ENCODE measurements at places on chromosomes 11 and 22.

GRCh38 chr11:105110688-105111030 is 28.9 kb downstream of the CARD18 start:
- DNase-seq: no peak

- DNase-seq: no peak
These were observed 12.3 kb downstream of the PKNOX2 start for GRCh38 chr11:125176866-125177265.

DNA sequence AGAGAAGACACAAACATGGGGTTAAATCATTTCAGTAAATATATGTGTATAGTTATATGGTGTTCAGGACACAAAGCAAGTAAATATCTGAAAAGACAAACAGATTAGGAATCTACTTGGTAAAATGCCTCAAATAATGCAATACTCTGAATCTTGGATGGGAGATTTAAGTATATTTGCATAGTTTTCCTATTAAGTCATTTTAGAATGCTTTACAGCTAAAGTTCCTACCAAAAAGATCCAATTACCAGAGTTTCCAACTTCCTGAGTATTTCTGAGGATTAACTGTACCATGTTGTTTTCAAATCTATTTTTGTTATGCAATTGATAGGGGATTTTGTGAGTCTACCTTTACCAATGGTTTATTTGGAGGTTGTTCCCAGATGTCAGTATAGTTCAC is 424.4 kb upstream of the CCDC179 start:
- DNase-seq: no peak

- DNase-seq: no peak
These were observed 17.0 kb downstream of the DIXDC1 start for GRCh38 chr11:111954154-111954553.

GRCh38 chr22:49975543-49976389 is 15.2 kb downstream of the PIM3 start:
- DNase-seq: no peak

DNA sequence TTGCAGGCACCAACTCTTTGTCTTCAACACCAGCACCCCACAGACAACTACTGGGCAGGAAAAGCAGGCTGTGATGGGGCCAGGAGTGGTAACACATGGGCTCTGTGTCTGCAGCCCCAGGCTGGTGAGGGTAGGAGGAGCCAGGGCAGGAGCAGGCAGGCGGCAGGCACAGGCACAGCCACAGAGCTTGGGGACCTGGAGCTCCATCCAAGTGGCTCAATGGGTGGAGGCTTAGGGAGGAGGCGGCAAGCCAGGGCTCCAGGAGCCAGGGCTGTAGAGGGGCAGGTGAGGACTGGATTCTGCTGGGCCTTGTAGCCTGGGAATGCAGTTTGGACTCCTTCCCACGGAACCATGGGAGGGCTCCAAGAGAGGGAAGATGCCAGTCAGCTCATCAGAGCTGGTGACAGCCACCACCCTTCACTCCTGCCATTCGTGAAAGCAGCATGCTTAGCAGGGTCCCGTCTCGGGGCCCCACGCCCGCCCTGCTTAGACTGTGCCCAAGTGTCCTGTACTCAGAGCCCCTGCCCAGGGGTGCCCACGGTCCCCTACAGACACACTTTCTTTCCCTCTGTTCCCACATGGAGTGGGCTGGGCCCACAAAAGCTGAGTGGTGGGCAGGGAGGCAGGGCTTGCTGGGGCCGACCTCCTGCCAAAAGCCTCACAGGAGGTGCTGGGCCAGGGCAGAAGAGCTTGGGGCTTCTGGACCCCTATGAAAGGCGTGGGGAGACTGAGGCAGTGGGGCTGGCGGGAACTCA is 12.4 kb downstream of the TTC38 start:
- DNase-seq: no peak

GRCh38 chr22:45438336-45438735 is 24.8 kb downstream of the RIBC2 start:
- no peak for DNase-seq

DNA sequence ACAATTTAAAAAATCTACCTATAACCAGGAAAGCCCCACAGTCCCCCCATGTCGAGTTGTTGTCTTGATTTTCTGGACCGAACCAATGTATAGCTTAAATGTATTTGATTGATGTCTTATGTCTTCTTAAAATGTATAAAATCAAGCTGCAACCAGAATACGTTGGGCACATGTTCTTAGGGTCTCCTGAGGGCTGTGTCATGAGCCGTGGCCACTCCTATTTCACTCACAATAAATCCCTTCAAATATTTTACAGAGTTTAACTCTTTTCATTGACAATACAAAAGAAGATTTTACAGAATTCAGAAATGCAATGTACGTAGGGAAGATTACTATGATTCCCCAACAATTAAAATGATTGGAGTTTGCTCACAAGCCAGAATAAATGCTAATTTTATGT is 428.7 kb upstream of the RAG2 start:
- DNase-seq: no peak

DNA sequence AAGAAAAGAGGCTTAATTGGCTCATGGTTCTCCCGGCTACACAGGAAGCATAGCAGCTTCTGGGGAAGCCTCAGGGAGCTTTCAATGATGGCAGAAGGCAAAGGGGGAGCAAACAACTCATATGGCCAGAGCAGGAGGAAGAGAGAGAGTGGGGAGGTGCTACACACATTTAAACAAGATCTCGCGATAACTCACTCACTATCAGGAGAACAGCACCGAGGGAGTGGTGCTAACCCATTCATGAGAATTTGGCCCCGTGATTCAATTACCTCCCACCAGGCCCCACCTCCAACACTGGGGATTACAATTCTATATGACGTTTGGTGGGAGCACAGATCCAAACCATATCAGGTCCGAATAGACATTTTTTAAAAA is 41.7 kb upstream of the APLNR start:
- DNase-seq: no peak

- DNase-seq: no peak
These were observed 78.5 kb downstream of the CACNG2 start for GRCh38 chr22:36625102-36625501.

- no peak for DNase-seq
These were observed 32.0 kb downstream of the PDE2A start for GRCh38 chr11:72642043-72642883.

DNA sequence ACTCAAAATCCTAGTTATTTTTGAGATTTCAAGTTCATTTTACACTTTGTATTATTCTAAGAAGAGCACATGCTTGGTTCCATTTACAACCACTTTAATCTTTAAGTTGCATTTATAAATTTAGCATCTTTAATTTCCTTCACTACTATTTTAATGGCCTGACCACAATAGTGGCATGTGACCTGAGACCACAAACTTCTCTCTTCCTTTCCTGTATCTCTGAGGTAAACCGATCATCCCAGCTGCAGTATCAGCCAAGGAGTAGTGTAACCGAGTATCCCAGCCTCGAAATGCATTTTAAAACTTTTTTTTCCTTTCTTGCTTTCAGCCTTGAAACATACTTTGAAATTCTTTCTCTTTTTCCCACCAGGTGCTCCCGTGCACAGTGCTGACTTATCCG is 28.7 kb upstream of the CBX6 start:
- no peak for DNase-seq

DNA sequence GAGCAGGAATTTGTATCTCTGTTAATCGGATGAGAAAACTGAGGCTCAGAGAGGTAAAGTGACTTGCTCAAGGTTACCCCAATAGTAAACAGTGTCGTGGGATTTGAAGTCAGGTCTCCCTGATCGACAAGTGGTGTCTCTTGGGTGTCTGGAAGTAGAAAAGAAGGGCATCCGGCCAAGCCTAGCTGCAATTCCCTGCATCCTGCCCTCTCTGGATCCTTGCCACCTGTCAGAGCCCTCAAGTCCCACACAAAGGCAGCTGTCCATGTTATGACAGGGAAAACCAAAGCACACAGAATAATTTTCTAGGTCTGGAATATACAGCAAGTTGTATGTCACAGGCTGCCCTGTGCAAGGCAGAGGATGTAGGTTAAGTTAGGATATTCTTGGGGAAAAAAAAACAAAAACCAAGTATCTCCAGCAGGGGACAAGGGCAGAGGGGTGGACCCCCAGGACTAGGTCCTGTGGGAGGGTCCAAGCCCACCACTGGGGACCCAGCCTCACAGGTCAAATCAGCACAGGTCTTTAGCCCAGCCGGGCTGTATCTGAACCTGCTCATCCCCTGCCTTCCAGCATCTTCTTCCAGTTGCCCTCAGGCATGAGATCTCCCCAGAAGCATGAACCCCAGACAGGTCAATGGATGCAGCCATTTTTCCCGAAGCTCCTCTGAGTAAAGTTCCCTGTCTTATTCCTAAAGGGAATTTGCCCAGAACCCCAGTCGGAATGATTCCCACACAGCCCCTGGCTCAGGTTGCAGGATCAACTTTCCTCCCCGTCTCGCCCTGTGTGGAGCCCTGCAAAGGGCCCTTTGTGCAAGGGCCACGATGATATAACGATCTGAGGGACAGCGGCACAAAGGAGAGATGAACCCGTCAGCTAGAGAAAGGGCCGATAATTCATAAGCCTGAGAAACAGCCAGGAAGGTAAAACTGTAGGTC is 15.0 kb downstream of the USH1C start:
- no peak for DNase-seq

- DNase-seq: no peak
These were observed 81.9 kb upstream of the RASSF10 start for GRCh38 chr11:12927221-12927620.

- no peak for DNase-seq
These were observed 10.0 kb upstream of the TMA7B start for GRCh38 chr22:39949964-39950737.

DNA sequence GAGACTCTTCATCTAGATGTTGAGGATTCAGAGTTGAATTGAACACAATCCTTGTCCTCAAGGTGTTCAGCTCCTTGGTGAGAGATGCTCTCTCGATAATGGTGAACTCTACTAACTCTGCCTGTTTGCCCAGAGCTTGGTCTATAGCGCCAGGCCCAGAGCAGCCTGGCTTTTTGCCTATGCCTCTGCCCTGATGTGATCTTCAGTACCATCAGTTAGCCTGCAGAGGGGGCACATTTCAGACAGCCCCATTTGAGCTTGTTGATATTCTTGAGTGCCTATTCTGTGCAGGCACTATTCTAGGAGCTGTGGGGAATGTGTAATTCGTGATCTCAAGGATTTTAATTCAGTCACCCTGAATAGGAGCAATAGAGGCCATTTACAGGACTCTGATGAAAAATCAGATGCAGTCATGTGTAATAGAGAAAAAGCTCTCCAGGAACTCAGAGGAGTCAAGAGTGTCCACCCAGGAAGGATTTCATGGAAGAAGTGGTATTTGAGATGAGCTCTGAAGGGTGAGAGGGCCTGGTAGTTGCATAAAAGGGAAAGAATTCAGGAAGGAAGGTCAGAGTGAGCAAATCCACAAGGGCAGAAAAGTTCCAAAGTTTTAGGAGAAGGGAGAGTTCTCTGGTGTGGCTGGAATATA is 19.3 kb downstream of the GTPBP1 start:
- no peak for DNase-seq

DNA sequence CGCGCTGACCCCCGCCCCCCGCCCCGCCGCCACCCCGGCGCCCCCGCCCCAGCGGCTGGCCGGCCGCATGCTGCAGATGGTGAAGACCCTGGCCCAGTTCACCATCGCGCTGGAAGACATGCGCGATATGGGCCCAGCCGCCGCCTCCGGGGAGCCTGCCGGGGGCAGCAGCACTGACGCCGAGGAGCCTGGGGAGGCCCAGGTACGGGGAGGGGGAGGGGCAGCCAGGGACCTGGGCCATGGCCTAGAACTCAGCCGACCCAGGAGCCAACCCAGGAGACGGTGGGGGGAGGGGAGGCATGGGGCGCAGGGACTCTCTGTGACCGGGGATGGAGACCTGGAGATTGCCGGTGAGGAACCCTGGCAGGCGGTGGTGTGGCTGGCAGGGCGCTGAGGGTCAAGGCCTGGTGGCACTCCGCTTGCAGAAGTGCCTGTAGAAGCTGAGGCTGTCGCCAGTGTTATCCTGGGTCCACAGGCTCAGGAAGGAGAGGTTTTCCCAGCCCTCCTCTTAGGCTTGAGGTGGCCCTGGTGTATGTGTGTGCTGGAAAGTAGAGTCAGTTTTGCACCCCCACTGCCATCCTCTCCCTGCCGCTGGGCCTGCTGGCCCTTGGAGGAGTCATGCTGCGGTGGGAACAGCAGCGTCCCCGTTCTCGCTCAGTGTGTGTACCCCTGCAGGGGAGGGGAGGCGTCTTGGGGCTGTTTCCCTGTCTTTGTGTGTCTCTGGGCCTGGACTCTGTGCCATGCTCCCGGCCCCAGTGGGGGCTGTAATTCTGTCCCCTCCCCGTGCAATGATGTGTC is 32.9 kb upstream of the RELT start:
- DNase-seq: no peak

DNA sequence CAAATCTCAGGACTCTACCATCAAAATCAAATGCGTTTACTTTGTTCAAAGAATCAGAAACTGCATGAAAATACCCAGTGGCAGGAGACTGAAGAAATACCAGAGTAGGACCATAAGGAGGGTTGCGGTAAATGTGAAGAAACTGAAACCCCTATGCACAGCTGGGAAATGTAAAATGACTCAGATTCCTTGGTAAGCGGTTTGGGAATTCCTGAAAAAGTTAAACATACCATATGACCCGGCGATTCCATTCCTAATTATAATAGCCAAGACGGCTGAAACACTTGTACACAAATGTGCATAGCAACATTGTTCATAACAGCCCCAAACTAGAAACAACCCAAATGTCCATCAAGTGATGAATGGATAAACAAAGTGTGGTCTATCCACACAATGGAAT is 114.1 kb upstream of the GRAMD1B start:
- DNase-seq: no peak

- no peak for DNase-seq
These were observed 139.6 kb upstream of the LMO1 start for GRCh38 chr11:8403310-8403709.

DNA sequence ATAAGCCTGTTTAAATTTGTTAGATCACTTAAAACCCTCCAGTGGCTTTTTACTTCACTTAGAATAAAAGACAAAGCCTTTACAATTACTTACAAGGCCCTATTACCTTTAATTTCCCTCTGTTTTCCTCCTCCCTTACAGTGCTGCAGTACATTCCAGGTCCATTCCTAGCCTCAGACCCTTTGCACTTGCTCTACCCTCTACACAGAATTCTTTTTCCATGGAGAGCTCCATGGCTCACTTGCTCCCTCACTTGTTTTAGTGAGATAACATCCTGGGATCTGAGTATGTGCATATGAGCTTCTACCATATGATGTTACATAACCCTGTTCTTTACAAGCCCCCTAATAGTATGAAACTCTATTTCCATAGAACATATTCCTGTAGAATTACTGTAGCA is 24.4 kb downstream of the ZNF214 start:
- no peak for DNase-seq

DNA sequence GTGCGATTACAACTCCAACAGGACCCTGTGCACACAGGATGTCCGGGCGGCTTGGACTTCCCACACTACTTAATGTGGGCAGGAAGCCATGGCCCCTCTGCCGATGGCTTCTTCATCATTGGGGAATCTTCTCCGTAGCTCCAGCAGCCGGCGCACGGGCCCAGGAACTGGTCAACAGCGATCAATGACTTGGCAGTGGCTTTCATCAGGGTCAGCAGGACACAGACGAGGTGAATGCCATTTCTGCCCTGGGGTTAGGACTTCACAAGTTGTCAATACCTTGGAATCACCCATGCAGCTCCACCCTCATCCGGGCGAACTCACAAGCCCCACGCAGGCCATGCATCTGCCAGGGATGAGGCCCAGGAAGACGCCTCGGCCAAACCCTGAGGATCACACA is 645.7 kb downstream of the BRD1 start:
- DNase-seq: no peak

- DNase-seq: no peak
These were observed 2.1 kb downstream of the MFRP start for GRCh38 chr11:119344291-119345010.

GRCh38 chr11:62125881-62126280 is 2.1 kb downstream of the INCENP start:
- DNase-seq: no peak
